ENCODE measurements at places on chromosomes 12 and 14.

DNA sequence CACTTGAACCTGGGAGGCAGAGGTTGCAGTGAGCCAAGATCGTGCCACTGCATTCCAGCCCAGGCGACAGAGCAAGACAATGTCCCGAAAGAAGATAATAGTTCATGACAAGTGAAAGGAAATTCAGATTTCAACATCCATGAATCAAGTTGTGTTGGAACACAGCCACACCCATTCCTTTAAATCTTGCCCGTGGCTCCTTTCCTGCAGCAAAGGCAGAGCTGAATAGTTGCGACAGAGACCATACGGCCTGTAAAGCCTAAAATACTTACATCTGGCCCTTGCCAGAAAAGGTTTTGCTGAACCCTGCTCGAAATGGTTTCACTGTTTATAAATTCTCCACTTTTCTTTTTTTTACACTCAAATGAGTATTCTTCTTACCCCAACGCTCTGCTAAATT is 17.7 kb upstream of the ITPK1 start:
- no peak for DNase-seq

- peak; percentile 52 for DNase-seq
These were observed 103.1 kb downstream of the SMOC1 start for GRCh38 chr14:69982220-69982839.

- DNase-seq = no peak
These were observed 27.5 kb downstream of the TCHP start for GRCh38 chr12:109927622-109928021.

DNA sequence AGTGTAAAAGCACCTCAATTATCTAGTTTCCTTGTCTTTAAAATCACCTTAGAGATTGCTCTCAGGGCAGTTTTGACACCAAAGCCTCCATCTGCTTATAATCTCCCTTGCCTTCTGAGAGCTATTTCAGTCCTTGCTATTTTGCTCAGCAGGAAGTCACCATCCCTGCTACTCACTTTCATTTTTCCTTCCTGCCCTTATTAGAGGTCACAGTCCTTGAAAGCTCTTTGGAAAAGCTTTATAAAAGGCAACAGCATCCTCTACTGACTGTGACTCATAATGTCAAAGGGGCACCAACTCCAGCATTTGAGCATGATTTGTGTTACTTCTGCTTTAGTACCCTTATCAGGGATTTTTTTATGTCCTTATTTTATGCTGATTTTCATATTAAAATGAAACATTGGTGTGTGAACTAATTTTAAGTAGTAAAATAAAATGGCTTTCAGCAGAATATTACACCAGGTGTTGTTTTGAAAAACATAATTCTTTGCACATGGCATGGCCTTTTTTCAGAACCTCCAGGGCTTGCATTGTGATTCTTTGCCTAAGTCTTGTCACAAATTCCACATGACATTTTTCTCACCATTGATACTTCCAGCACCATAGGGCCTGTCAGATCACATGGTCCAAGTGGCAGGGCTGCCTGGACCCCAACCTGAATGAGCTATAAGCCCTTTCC is 213.0 kb downstream of the ADAMTS20 start:
- DNase-seq = no peak
